ENCODE measurements at places on chromosomes 12 and 14.

DNA sequence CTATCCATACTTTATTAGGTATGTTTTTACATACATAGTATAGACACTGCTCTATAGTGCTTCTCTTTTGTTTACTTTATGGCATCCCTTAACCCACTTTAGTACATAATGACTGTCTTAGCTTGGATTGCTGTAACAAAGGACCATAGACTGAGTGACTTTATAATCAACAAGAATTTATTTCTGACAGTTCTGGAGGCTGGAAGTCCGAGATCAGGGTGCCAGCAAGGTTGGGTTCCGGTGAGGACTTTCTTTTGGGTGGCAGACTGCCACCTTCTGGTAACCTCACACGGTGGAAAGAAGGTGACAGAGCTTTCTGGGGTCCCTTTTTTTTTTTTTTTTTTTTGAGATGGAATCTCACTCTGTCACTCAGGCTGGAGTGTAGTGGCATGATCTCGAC lies 48.6 kb upstream of the PPM1H start:
- DNase-seq: no peak

DNA sequence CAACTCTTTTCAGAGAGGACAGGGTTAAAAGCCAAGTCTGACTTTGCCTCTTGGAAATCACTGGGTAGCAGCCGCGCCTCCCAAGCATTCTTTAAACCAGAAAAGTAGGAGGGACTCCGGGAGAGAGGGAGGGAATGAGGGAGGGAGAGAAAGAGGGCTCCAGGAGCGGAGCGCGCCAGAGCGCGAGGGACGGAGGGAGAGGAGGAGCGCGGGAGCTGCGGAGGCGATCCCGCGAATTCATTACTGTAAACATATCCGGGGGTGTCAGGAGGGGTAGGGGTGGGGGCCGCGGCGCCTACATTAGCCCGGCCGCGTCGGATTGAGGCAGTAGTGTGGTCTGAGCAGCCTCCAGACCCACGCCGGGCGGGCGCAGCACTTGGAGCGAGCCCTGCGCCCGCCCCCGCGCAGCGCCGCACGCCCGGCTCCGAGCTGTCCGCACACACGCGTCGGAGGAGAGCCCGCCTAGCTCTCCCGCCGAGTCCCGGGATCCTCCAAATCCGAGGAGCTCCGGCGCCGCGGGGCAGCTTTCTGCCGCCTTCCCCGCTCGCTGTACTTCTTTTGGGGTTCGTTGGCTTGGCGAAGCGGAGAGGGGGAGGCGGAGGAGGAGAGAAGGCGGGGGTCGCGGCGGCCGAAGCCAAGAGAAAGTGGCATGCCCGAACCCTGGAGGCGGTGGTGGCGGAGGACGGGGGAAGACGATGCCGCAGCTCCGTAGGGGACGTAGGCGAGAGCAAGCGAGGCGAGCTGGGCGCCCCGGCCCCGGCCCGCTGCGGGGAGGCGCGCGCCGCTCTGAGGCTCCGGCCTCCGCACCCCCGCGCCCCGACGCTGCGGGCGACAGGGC lies 3.3 kb downstream of the FLRT2 start:
- peak; percentile 42 for DNase-seq

- no peak for DNase-seq
Observed at GRCh38 chr12:105935106-105935505, 203.6 kb downstream of the NUAK1 start.

DNA sequence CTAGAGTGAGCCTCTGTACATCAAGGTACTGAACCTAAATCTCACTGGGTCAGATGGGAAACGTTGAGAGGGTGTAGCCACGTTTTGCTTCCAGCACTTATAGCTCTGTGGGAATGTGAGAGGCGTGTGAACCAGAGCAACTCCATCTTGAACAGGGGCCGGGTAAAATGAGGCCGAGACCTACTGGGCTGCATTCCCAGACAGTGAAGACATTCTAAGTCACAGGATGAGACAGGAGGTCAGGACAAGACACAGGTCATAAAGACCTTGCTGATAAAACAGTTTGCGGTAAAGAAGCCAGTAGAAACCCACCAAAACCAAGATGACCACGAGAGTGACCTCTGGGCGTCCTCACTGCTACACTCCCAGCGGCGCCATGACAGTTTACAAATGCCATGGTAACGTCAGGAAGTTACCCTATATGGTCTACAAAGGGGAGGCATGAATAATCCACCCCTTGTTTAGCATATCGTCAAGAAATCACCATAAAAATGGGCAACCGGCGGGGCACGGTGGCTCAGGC lies 63.4 kb upstream of the NCOR2 start:
- DNase-seq: no peak

DNA sequence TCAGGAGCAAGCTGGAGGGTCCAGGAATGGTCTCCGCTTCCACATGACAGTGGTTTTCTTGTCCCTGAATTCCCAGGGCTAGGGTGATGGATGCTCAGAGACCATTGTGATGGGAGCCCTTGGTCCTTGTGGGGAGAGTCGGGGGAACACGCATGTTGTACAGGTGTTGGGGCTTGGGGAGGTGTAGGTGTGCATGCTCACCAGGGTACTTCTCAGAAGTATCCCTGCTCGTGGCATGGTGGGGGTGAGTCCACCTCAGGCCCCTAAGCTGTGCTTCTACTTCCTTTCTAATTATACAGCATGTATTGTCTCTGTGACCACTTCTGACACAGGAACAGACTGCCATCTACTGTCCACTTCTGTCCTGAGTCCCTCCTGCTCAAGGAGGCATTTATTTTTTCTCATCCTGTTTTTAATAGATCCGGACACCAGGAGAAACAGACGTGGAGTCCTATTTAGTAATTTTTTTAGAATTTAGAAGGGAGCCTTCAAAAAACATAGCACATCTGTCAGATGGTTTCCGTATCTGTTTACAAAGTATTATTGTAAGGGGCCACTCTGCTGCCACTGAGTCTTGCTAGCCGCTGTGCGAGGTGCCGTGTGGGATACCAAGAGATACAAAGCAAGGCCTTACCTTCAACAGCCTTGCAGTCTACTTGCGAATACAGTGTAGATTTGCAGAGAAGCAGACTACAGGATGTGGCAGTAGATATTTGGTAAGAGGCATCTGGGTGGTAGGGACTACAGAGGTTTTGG lies 10.5 kb downstream of the NTF3 start:
- no peak for DNase-seq

DNA sequence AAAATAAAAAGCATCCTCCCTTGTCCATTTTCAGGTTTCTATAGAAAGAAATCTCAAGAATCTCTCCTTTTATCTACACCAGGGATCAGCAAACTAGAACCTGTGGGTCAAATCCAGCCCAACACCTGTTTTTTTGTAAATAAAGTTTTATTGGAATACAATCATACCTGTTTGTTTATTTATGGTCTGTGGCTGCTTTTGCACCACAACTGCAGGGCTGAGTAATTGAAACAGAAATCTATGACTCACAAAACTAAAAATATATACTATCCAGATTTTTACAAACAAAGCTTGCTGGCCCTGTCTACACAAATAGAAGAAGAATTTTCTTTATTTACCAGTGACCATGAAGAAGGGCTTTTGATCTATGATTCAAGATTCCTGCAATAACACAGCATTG lies 95.1 kb upstream of the COCH start:
- DNase-seq: no peak

GRCh38 chr12:48826209-48826855 lies 8.0 kb downstream of the CACNB3 start:
- DNase-seq: no peak

DNA sequence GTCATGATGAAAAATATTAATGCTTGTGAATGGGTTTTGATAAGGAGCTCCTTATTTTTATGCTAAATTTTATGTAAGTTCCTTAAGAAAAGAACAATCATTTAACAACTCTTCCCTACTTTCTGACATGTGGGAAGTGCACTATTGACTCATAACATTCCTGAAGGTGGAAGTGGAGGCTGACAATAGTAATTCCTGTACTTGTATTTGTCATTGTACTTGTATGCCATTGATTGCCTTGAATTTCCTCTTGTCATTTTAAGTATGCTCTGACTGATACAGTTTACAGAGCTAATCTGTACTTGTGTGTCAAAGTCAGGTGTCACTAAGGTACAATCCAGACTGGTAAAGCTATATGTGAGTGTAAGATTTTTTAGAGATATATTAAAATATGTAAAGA lies 440.0 kb downstream of the SLC16A7 start:
- no peak for DNase-seq

- peak; percentile 48 for DNase-seq
Observed at GRCh38 chr12:20364501-20364900, 3.8 kb upstream of the PDE3A start.

Data from heart left ventricle (tissue), 16 donors.